ENCODE measurements at places on chromosomes 2 and 18.

DNA sequence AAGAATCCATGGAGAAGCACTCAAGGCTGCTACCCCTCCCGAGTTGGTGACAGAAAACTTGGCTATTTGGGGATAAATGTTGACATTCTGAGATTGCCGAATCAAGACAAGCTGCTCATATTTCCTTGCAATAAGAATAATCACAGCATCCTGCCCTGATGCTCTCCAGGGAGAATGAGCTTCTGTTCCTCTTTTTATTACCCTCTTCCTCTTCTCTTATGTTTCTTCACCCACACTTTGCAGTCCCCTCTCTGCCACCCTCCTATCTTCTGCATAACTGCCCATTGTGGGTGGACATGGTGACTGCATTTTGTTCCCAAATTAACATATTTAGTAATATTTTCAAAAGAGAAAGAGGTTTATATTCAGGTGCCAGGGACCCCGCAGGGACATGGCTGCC lies 11.9 kb upstream of the MSGN1 start:
- no peak for DNase-seq

- DNase-seq, result peak; percentile 87
These were observed 42.7 kb upstream of the GLS start for GRCh38 chr2:190837952-190838361.

GRCh38 chr18:40849886-40850285 lies 1105.1 kb upstream of the PIK3C3 start:
- peak; percentile 49 for DNase-seq

- peak; percentile 36 for DNase-seq
These were observed 96.2 kb upstream of the HAAO start for GRCh38 chr2:42888321-42889245.

- no peak for DNase-seq
These were observed 367.5 kb upstream of the RAB12 start for GRCh38 chr18:8241731-8242130.

- DNase-seq, result no peak
These were observed 3.0 kb upstream of the OSR1 start for GRCh38 chr2:19361325-19361990.

DNA sequence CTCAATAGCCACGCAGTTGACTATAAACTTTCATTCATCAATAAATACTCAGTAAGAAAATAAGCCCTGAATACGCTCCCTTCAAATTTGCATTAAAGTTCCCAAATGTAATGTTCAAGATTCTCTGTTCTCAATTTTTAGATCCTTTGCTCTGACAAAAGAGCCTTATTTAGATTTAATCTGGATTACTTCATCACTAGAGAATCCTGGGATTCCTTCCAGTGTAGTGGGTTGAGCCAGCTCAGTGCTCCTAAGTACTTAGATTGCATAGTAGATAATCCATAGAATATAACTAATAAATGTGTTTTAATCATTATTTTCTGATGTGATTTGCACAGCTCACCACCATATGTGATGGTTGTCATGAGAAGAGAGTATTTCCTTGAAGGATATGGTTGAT lies 1286.2 kb downstream of the SUCLG1 start:
- DNase-seq, result peak; percentile 45

DNA sequence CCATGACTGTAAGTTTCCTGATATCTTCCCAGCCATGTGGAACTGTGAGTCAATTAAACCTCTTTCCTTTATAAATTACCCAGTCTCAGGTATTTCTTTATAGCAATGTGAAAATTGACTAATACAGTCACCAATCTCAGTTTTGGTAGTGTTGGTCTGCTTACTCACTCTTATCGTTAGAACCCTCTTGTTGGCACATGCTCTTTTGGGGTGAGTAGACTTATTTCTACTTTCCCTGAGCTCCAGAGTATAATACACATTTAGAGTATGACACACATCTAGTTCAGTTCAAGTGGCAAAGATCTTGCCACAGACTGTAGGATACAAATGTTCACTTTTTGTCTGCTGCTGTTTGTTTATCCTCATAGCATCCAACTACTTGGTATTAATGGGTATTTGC lies 347.5 kb upstream of the CELF4 start:
- DNase-seq, result no peak

- no peak for DNase-seq
These were observed 32.3 kb upstream of the COL6A3 start for GRCh38 chr2:237446338-237446665.

GRCh38 chr2:48626047-48626446 lies 8.4 kb downstream of the GTF2A1L start:
- no peak for DNase-seq

DNA sequence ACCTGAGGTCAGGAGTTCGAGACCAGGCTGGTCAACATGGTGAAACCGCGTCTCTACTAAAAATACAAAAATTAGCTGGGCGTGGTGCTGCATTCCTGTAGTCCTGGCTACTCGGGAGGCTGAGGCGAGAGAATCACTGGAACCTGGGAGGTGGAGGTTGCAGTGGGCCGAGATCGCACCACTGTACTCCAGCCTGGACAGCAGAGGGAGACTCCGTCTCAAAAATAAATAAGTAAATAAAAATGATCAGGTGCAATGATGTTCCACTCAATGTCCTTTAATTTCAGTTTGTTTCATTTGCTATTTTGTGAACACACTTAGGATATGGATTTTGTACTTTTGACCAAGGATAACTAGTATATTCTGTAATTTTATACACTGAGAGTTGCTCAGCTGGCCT lies 9.3 kb downstream of the HADHA start:
- DNase-seq, result no peak

GRCh38 chr2:212975333-212975732 lies 176.1 kb downstream of the IKZF2 start:
- DNase-seq, result no peak

- DNase-seq, result no peak
These were observed 567.6 kb downstream of the KCNJ3 start for GRCh38 chr2:155266109-155266508.

DNA sequence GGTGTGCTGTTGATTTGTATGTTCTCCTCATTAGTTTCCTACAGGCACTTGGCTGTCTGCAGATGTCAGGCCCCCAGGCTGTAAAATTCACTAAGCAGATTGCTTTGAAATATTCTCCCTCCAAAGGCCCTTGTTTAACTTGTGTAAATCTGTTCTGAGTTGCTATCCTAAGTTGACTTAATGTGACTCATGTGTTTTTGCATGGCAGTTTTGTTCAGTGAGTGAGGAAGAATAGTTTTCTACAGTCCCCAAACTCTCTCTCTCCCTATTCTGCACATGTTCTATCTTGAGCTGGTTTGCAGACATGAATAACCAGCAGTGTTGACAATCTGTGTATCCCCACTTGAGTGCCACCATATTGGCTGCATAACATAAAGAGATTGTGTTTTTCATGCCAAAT lies 1005.4 kb upstream of the DDX18 start:
- no peak for DNase-seq

DNA sequence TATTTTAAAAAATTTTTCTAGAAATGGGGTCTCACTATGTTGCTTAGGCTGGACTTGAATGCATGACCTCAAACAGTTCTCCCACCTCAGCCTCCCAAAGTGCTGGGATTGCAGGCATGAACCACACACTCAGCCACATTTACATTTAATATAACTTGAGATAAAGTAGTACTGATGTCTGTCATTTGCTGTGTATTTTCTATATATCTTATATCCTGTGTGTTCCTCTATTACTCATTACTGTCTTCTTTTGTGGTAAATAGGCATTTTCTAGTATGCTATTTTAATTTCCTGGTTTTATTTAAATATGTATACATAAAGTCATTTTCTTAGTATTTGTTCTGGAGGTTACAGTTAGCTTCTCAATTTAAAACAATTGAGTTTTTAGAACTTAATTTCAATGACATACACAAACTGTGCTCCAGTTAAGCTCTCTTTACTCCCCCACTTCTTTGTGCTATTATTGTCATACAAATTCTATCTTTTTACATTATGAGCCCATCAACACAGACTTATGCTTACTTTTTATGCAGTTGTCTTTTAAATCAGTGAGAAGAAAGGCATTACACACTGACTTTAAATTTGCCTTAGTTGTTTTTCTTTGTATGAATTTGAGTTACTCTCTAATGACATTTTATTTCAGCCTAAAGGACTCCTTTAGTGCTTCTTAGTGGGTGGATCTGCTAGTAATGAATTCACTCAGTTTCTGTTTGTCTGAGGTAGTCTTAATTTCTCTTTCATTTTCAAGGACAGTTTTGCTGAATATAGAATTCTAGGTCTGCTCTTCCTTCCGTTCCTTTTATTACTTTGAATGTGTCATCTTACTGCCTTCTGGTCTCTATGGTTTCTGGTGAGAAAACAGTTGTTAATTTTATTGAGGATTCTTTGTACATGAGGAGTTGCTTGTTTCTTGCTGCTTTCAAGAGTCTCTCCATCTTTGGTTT lies 6.2 kb upstream of the INPP4A start:
- DNase-seq, result no peak

Measured in fibroblast of upper back skin (primary cell).